NCI-H1105 (cell line): ENCODE measurements at places on chromosomes 13 and 19.
A peak's percentile ranks its signal among the peaks of the same experiment; 100 is the strongest.

DNA sequence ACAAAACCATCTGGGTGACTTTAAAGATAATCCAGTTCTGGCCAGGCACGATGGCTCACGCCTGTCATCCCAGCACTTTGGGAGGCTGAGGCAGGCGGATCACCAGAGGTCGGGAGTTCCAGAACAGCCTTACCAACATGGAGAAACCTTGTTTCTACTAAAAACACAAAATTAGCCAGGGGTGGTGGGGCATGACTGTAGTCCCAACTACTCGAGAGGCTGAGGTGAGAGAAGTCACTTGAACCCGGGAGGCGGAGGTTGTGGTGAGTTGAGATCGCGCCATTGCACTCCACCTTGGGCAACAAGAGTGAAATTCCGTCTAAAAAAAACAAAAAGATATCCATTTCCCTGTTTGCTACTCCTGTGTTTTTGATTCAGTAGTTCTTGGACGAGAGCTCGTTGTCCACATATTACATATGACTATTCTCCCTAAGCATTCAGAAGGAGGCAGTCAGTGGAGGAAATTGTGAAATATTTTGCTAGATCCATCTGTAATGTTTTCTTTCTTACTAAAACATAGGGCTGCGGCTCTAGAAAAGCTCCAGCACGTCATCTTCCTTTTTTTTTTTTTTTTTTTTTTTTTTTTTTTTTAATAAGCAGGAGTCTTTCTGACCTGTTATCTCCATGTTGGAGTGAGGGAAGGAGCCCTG lies 33.6 kb downstream of the ZNF701 start:
- DNase-seq: no peak

- DNase-seq: no peak
Observed at GRCh38 chr13:30371649-30372265, 50.5 kb upstream of the UBE2L5 start.

- no peak for DNase-seq
Observed at GRCh38 chr13:99013951-99014350, 36.1 kb upstream of the DOCK9 start.

GRCh38 chr19:24033963-24034342 lies 53.0 kb upstream of the ZNF254 start:
- DNase-seq: peak; percentile 60

- DNase-seq: no peak
Observed at GRCh38 chr19:42270346-42271044, 1.4 kb downstream of the CIC start.

GRCh38 chr19:28746478-28746877 lies 466.5 kb downstream of the UQCRFS1 start:
- no peak for DNase-seq

GRCh38 chr19:7869453-7869909 lies 4.7 kb downstream of the PRR36 start:
- DNase-seq: peak; percentile 43
